ENCODE measurements at places on chromosomes 7 and 10.
A peak's percentile ranks its signal among the peaks of the same experiment; 100 is the strongest.

- DNase-seq: no peak
Measured at GRCh38 chr10:1123972-1124371, 67.8 kb downstream of the WDR37 start.

DNA sequence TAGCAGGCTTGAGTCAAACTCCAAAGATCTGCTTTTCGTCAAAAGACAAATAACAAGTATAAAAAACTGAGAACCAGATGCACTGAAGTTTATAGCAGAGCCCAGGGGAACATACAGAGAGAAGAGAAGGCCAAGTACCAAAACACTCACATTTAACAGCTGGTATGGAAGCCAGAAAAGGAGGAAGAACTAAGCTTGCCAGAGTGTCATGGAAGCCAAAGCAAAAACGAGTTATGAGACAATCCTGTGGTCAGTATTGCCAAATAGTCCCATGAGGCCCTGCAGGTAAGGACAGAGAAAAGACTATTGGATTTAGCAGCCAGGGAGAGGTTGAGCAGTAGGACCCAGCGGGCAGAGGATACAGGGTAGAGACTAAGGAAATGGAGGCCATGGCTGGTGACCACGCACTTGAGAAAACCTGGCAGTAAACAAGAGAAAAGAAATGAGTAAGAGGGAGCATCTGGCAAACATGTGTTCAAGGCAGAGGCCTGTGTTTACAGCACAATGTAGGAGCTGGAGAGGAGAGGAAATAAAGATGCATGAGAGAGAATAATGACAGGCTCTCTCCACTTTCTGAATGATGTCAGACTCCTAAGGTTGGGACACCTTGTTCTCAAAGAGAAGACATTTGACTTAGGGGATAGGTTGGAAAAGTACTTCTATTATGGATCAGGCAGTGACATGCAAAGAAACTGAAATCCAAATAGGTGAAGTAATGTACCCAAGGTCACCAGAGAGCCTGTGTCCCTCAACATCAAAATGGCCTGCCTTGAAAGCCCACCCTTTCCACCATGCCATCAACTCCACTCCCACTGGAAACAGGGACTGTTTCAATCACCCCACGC lies 9.1 kb downstream of the CREB3L2 start:
- peak; percentile 38 for DNase-seq

DNA sequence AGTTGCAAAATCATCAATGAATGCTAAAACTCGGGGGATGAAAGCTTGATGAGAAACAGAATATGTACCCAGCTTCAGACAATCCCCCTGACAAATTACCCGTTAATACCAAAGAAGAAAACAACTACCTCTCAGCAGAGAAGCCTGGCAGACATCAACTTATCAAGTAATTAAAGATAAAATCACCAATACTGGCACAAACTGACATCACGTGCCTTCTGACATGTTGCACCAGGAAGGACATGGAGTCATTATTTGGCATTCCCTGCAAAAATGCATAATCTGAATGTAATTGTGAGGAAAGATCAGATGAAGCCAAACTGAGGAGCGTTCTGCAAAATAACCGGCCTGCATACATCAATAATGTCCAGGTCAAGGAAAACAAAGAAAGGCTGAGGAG lies 7.7 kb downstream of the SLIT1 start:
- DNase-seq: no peak

- no peak for DNase-seq
Measured at GRCh38 chr10:58622246-58622645, 109.6 kb downstream of the BICC1 start.

- DNase-seq: no peak
Measured at GRCh38 chr7:94286111-94286510, 108.6 kb upstream of the COL1A2 start.

GRCh38 chr7:30934225-30934624 lies 22.6 kb downstream of the AQP1 start:
- no peak for DNase-seq

DNA sequence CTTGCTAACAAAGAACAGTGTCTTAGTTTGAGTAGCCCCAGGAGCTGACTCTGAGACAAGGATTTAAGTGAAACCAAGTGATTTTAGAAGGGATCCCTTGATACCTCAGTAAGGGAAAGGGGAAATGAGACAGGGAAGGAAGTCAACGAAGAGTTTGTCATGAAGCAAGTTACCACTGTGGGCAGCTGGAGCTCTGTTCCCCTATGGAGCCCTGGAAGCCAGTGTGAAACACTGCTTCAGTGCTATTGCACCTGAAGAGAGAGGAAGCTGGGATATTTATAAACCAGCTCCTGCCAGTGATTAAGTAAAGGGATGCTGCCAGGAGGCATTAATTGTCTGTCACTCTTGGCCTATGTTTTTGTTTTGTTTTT lies 58.9 kb upstream of the WAPL start:
- DNase-seq: no peak
